ENCODE measurements at places on chromosomes 11 and 22.

GRCh38 chr11:96658436-96658835, 268.6 kb downstream of the JRKL start:
- DNase-seq, result no peak

- no peak for DNase-seq
Observed at GRCh38 chr22:22893891-22894739, 6.5 kb downstream of the IGLL5 start.

DNA sequence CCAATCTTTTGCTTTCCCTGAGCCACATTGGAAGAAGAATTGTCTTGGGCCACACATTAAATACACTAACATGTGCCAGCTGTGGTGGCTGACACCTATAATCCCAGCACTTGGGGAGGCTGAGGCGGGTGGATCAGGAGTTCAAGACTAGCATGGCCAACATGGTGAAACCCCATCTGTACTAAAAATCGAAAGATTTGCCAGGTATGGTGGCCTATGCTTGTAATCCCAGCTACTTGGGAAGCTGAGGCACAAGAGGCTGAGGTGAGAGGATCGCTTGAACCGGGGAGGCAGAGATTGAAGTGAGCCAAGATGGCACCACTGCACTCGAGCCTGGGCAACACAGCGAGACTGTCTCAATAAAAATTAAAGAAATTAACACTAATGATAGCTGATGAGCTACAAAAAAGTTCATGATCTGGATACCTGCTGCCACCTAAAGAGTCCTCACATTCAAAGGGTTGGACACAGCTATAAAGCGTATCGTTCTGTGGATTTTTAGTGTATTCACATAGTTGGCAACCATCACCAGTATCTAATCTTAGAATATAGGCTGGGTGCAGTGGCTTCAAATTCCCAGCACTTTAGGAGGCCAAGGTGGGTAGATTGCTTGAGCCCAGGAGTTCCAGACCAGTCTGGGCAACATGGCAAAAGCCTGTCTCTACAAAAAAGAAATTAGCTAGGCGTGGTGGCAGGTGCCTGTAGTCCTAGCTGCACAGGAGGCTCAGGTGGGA, 3.4 kb upstream of the LDHC start:
- DNase-seq, result no peak

DNA sequence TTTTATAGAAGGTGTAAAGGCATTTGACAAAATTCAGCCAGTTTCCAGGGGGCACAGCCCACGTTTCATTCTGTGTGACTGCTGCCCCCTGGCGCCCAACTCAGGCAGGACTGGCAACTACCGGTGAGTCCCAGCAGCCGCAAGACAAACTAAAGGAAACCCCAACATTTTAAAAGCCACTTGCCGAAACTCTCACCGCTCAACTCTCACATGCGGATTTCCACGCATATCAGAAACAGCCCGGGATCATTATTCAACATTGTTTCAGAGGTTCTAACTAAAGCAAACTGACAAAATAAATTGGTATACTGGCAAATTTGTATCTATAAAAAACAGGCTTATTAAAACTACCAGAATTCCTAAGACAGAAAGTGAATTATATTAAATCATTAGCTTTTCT, 48.2 kb downstream of the MORC2 start:
- DNase-seq, result peak; percentile 32

GRCh38 chr22:19213001-19213400, 34.5 kb upstream of the SLC25A1 start:
- no peak for DNase-seq

DNA sequence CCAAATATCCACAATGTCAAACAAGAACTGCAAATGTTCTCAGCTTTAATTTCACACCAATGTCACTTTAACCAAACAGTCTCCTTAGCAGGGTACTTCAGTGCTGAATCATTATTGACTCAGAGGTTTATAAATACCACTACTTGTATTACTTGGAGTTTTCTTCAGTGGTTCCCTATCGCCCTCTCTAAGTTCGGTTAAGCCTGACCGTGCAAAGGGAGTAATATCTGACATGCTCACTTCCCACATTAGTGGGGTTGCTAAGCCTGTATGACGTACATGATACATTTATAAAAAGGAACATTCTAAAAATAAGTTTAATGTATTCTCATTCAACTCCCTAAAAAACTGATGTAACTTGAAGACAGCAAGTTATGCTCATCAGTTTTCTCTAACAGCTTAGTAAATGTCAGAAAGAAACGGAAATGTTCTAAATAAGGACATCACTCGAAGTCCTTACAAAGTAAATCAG, 93.1 kb upstream of the ZC3H12C start:
- DNase-seq, result peak; percentile 23

- DNase-seq, result no peak
Observed at GRCh38 chr22:20324139-20324516, 4.3 kb upstream of the DGCR6L start.

GRCh38 chr11:5336331-5336730, 7.0 kb downstream of the OR51B5 start:
- DNase-seq, result no peak

DNA sequence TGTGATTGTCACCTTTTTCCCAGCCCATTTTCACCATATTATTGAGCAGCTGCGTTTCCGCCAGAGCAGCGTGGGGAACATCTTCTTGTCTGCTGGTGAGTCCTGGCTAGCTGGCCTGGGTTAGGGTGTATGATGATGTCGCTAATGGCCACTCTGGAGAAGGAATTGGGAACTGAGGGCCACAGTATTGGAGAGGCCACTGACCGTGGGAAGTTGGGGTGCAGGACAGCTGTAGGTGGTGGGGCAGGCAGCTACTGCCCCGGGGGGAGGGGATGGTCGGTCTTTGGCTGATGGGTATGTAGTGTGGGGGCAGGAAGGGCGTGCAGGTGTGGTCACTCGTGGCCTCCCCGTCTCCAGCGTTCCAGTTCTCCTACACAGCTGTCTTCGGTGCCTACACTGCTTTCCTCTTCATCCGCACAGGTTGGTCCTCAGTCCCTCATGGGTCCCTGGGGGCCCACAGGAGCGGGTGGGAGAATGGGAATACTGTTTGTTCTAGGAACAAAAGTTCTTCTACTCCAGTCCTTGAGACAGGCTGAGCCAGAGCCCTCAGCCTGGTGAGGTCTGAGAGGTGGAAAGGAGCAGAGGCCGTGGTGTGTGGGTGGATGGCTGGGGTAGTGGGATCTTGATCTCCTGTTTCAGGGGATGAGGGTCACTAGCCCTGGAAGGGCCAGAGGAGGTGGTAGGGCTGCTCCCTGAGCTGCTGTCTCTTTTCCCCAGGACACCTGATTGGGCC, 2.1 kb downstream of the RCE1 start:
- no peak for DNase-seq

DNA sequence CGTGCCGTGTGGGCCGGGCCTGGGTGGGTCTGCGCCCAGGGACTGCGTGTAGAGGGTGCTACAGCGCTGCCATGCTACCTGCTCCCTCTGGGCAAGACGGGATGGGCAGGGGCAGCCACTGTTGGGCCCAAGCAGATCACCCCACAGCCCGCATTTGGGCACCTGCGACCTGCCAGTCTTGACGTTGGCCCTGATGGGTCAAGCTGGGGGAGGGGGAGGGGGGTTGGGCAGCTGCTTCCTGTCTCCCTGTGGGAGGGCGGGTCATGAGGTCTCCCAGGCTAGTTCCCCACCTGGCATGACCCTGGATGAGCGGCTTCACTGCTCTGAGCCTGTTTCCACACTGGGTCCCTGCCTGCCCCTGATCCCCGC, 2.8 kb upstream of the RPS19BP1 start:
- no peak for DNase-seq

DNA sequence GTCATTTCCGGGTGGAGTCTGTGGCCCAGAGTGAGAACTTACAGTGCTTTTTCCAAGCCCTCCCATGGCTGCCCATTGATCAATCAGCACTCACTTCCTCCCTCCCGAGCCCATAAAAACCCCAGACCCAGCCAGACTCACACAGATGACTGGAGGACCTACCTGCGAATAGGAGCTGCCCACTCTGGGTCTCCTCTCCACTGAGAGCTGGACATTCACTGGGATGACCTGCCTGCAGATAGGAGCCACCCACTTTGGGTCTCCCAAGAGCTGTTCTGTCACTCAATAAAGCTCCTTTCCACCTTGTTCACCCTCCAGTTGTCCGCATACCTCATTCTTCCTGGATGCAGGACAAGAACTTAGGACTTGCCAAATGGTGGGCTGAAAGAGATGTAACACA, 56.0 kb upstream of the B3GNT6 start:
- DNase-seq, result no peak

- no peak for DNase-seq
Observed at GRCh38 chr11:60170566-60170965, 12.3 kb downstream of the MS4A6A start.

- DNase-seq, result no peak
Observed at GRCh38 chr11:122995526-122995925, 13.9 kb upstream of the BSX start.

DNA sequence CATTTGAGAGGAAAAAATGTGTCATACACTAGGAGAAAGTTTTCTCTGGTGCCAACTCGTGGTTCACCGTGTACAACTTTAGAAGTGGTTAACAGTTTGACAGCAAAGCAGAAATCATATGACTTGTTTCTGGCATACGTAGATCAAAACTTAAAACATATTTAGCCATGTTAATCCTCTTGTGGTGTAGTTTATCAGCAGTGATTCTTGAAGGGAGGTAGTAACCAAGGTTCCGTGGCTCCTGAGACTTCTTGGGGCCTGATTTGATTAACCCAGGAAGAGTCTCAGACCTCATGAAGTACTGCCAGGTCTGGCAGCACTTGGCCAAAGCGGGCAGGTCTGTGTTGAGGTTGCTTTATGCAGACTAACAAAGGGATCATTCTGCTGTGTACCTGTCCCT, 40.5 kb downstream of the SREBF2 start:
- DNase-seq, result no peak

GRCh38 chr22:36775586-36775963, 344 bp downstream of the IFT27 start:
- DNase-seq, result no peak

GRCh38 chr11:134633276-134633675, 221.2 kb upstream of the B3GAT1 start:
- no peak for DNase-seq

DNA sequence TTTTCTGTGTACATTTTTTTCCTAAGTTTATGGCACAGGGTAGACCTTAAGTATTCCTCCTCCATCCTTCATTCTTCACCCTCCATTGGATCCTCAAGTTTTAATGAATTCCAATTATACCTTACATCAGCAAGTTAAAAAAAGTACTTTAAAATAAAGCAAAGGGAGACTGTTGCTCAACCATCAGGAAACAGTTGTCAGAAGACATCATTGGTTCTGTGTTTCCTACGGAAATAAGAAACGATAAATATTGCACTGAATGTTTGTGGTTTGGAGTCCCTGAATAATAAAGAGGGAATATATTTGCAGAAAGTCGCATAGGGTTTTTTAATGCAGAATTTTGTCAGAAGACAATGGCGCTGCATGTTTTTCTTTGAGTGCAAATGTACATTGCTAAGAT, 28.1 kb upstream of the LDHA start:
- no peak for DNase-seq

DNA sequence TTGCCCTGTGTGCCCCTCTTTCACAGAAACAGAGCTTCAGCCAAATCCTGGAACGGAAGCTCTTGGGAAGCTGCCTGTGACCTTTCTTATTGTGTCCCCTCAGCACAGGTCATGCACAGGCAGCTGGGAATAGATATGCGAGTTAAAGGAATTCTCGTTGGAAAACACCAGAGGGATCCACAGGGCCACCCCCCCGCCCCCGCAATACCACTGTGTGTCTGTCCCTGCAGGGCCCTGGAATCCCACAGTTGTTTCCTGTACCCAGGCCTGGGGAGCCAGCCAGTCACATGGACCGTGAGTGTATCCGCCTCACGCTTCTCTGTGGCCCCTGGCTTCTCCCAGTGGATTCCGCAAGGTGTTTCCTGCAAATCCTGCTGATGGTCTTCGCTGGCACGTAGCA, 29.0 kb downstream of the TIMP3 start:
- DNase-seq, result no peak

GRCh38 chr11:57764566-57764965, 3.0 kb downstream of the CTNND1 start:
- DNase-seq, result no peak

DNA sequence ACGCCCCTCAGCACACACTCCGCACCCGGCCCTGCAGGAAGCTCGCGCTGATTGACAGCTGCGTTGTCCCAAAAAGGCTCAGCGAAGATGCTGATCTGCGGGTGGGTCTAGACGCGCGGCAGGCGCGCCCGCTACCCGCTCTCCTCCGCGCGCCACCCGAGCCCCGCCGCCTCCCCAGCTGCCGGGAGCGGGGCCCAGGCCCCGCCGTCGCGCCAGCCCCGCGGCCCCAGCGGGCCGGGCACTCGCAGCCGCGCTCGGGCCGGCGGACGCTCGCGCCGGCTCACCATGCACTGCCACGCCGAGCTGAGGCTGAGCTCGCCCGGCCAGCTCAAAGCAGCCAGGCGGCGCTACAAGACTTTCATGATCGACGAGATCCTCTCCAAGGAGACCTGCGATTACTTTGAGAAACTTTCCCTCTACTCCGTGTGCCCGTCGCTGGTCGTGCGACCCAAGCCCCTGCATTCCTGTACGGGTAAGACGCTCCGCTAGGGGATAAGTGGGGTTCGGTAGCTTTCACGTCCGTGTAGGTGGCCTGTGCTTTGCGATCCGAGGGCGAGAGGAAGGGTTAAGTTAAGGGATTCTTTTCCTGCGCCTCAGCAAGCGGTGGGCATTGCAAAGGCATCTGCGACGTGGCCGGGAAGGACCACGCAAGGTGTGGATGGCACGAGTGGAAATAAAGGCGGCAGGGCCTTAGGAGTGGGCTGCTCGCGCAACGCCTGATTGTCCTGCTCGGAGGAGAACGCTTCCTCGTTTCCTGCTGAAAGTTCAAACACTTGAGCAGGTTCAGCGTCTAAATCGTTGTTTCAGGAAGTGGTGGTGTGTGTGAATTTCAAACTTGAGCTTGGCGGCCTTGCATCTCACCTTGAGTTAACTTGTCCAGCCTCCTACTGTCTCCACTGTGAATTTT, at the start of gene BARX2:
BARX2 (plus strand) TSS at position 98 of the 907 bp plus-strand sequence; CDS start at position 286, 188 bp downstream.
- peak; percentile 26 for DNase-seq

- DNase-seq, result no peak
Observed at GRCh38 chr22:27724709-27725108, 76.8 kb downstream of the MN1 start.

GRCh38 chr11:128610721-128611617, 23.6 kb upstream of the ETS1 start:
- no peak for DNase-seq

DNA sequence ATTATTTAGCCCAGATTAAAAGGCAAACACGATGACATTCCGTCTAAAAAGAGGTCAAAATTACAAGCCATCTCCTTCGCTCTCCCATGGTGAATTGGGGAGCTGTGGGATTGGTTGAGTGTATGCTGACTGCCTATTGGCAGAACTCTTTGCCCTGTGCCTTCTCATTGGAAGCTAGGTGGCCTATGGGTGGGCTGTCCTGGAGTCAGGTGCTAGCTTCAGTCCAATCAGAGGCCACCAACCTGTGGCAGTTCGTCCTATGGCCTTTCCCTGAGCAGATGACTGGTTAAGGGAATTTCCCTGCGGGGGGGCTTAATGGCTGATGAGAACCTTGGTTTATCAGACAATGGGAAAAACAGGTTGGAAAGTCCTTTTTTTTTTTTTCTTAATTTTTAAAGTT, 3.2 kb upstream of the MTMR3 start:
- peak; percentile 10 for DNase-seq

GRCh38 chr11:76625472-76626186, 44.9 kb downstream of the LRRC32 start:
- DNase-seq, result no peak

All from HCT116 (cell line).